Neuronal stem cell (in vitro differentiated cells): ENCODE measurements at places on chromosomes 1 and 21.

GRCh38 chr1:232550007-232550406, 79.9 kb downstream of the SIPA1L2 start:
- no peak for DNase-seq

- no peak for DNase-seq
Observed at GRCh38 chr1:1325288-1326074, 879 bp downstream of the CPTP start.

DNA sequence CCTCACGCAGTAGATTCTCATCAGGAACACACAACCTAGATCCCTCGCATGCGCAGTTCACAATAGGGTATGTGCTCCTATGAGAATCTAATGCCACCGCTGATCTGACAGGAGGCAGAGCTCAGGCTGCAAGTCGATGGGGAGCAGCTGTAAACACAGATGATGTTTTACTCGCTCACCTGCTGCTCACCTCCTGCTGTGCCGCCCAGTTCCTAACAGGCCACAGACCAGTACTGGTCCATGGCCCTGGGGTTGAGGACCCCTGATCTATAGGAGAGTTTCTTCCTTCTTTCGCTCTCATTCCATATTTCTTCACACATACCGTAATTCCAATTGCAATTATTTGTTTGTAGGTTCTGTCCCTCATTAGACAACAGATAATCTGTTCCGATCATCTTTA, 103.4 kb downstream of the CLEC20A start:
- no peak for DNase-seq

GRCh38 chr1:167994560-167994959, 57.7 kb upstream of the MPC2 start:
- DNase-seq = no peak

DNA sequence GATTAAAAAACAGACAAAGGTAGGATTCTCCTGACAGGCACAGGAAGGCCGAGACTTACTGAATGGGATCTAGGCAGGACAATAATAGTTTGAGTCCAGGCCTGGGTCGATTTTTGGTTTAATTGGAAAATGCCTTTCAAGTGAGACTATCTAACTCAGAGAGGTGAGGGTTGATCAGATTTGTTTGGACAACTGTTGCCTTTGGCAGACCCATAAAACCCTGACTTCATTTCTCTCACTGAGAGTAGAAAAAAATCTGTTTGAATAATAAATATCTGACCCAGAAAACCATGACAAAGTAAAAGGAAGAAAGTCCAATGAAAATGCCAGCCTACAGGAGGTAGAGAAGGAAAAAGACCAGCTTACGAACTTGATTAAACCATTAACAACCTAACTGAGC, 12.3 kb upstream of the SLC30A10 start:
- DNase-seq = no peak

GRCh38 chr1:26277719-26278118, 2.2 kb upstream of the SH3BGRL3 start:
- no peak for DNase-seq

DNA sequence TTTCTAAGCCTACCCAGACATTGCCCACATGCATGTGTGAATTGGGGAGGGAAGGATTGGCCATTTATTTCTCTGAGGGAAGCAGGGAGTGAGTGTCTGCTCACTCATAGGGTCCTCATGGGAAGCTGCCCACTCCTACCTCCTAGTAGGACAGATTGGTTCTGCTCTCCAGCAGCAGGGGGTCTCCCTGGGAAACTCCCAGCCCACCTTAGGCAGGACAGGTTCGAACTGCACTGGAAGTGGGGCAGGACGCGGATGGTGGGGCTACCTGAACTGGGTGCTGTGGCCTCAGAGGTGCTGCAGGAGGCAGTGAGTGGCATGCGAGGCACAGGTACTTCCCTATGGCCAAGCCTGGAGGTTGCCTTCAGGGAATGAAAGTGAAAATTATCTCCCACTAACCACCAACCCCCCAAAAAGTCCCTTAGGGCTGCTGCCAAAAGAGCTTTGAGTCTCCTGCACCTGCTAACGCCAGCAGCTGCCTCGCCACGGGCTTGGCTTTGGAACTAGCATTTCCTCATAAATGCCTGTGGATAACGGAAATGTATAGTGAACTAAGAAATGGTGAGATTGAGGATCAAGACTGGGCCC, 157.0 kb upstream of the COA6 start:
- DNase-seq = no peak

- DNase-seq = no peak
Observed at GRCh38 chr1:153661111-153661708, 2.7 kb downstream of the SNAPIN start.

- DNase-seq = no peak
Observed at GRCh38 chr1:186564582-186564981, 103.7 kb upstream of the PDC start.

GRCh38 chr1:81978945-81979344, 178.2 kb downstream of the ADGRL2 start:
- peak; percentile 55 for DNase-seq

DNA sequence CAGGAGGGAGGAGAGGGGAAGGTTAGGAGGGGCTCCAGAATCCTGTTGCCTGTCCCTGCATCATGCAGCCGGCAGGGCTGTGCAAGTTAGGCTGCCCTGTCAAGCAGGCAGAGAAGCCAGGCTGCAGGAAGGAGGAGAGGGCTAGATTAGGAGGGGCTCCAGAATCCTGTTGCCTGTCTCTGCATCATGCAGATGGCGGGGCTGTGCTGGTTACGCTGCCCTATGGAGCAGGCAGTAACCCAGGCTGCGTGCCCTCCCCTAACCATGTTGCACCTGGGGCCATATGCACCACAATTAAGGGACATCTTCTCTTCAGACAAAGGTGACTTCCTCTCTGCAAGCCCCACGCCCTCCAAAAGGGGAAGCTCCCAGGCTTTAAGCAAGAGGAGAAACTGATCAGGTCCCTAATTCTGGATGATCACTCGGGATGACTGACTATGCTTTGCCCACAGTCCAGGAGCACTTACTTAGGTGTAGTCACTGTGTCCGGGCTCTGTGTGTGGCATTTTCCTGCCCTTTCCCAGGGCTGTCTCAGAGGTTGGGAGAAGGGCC, 457.4 kb downstream of the SETD4 start:
- DNase-seq = no peak
